Stimulated activated CD4-positive, alpha-beta T cell treated with anti-CD3 and anti-CD28 coated beads, Interleukin-2, amount 100 ng/mL, for 4 hours (primary cell): ENCODE measurements at places on chromosomes 4 and X.

DNA sequence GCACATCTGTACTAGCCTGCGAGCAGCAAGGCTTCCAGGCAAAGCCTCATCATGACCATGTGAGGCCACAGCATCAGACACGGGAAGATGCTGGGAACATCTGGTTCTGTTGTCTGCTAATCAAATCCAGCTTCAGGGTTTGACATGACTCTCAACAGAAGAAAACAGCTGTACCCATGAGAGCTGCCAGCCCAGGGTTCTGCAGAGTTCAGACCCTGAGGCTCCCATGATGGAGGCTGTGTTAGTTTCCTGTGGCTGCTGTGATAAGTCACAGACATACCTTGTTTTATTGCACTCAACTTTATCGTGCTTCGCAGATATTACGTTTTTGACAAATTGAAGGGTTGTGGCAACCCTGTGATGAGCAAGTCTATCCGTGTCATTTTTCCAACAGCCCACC is 37.5 kb downstream of the JAKMIP1 start:
- DNase-seq: no peak

- DNase-seq: no peak
Measured at GRCh38 chr4:71689822-71690221, 94.1 kb downstream of the GC start.

DNA sequence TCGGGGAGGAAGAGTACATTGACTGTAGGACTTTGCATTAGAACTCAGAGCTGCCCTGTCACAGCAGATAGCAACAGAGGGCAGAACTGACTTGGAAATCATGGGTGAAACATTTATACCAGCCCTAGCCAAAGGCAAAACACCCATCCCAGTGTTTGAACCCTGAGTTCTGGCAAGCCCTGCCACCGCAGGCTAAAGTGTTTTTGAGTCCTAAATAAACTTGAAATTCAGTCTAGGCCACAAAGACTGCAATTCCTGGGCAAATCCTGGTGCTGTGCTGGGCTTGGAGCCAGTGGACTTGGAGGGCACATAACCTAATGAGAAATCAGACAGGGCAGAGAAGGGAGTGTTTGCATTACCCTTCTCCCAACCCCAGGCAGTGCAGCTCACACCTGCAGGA is 1015.7 kb downstream of the FSTL5 start:
- DNase-seq: no peak

DNA sequence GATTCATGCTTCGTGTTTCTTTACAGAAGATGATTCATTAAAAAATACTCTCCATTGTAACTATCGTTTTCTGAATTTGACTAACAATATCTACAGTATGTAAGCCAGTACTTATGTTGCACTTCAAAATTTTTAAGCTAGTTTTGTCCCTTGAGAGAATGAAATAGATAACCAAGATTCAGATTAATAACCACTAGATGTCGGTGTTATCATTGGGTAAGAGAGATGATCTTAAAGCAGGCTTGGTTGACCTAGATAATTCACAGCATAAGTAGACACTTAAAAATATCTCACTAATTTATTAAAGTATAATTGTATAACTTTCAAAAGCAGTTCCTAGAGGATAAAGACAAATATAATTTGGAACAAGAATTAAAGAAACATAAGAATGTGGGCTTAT is 430.9 kb downstream of the C4orf33 start:
- no peak for DNase-seq

DNA sequence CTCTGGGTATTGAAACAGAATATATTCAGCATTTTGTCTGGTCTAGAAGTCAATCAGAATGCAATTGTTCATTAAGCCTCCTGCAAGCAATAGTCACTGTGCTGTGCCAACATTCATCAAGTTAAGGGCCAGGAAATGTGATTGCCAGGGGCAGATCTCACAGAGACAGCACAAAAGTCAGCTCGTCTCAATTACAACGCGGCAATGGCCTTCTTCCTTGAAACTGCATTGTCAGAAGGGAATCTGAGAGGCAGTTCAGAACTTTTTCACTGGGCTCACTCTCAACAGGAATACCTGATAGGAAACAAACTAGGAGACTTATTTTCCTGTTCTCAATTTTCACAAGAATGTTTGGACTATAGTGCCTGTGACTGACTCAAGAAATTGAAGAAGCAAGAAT is 131.1 kb upstream of the NR3C2 start:
- no peak for DNase-seq

DNA sequence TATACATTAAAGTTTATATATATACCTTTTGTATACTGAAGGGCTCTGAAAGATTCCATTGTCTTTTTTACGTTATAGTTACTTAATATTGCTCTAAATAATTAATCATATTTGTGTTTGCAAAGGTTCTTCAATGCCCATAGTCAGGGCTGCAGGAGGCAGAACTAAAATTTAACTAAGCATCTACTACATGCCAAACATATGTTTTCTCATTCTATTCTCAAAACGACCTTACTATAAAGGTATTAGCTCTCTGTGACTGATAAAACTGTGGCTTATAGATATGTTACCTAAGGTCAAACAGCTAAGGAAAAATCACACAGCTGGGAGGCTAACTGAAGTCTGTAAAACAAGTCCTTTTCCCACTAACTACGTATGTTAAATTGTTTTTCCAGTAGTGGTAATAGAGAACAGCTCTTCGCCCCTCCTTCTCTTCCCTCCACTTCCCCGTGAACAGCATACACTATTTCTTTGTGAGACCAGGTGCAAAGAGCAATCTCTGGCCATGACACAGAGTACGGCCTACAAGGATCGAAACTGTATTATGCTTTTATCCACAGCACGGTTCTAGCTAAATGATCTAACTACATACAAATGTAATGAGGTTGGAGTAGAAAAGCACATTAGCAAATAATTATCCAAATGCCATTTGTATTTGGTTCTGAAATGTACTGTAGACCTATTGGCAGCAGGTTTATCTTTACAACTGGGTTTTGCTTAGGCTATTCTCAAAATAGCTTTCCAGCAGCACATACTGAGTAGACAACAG is 1.7 kb downstream of the CNOT6L start:
- DNase-seq: no peak

- DNase-seq: no peak
Measured at GRCh38 chrX:97311066-97311778, 427.5 kb downstream of the RPA4 start.

- DNase-seq: no peak
Measured at GRCh38 chr4:30443289-30443688, 276.9 kb upstream of the PCDH7 start.

GRCh38 chr4:156362581-156362980 is 408.9 kb upstream of the CTSO start:
- no peak for DNase-seq

DNA sequence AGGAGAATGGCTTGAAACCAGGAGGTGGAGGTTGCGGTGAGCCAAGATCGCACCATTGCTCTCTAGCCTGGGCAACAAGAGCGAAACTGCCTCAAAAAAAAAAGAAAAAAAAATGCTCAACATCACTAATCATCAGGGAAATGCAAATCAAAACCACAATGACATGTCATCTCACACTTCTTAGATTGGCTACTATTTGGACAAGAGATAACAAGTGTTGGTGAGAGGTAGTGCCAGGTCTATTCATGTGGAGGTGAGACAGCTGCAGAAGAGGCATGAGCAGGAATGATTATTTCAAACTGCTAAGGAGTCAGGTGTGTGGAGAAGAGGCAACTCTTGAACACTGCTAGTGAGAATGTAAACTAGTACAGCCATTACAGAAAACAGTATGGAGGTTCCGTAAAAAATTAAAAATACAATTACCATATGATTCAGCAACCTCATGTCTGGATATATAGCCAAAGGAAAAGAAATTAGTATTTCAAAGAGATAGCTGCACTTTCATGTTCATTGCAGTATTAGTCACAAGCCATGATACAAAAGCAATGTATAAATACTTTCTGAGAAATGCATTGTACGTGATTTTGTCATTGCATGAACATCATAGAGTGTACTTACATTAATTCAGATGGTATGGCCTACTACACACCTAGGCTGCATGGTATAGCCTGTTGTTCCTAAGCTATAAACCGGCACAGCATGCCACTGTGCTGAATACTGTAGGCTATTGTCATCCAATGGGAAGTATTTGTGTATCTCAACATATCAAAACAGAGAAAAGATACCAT is 75.3 kb downstream of the TMEM144 start:
- no peak for DNase-seq
